ENCODE measurements at places on chromosomes 1 and 21.

DNA sequence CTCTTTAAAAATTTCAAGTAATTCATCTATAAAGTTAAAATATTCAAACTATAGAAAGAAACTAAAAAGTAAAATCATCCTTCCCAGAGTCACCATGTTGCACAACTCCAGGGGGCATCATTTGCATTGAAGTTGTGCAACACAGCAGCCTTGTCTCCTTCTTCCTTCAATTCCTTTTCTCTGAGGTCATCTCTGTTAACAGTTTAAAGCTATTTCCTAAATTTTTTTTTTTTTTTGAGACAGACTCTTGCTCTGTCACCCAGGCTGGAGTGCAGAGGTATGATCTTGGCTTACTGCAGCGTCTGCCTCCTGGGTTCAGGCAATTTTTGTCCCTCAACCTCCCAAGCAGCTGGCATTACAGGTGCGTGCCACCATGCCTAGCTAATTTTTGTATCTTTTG, 7.1 kb downstream of the RHBG start:
- no peak for DNase-seq

DNA sequence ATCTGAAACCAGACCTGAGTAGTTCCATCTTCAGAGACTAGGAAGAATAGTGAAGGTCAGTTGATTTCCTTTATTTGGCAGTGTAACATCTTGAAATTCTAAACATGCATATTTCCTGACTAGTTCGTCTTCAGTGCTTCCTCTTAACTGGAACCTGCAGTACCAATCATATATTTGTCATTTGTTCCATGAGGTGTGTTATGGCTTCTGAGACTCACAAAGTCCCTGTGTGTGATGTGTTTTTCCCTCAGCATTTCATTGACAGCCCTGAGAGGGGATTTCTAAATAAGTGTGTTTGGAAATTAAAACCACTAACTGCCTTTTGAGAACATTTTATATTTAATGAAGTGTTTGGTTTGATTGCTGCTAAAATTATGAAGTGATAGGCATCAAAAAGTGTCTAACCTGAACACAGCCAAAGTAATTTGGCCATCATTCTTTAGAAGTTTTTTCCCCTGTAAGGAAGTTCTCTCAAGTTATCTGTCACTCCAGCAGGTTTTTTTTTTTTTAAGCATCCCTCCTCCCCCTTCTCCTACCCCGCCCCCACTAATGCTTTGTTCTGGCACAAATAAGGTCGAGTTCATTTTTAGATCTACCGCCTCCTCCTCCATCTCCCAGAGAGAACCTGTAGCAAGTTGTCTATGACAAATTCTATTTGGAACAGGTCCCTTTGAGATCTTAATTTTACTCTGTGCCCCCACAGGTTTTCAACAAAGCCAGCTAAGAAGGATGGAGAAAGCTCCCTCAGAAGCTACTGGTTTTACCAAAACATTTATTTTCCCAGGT, 61.4 kb downstream of the TMEM200B start:
- no peak for DNase-seq

DNA sequence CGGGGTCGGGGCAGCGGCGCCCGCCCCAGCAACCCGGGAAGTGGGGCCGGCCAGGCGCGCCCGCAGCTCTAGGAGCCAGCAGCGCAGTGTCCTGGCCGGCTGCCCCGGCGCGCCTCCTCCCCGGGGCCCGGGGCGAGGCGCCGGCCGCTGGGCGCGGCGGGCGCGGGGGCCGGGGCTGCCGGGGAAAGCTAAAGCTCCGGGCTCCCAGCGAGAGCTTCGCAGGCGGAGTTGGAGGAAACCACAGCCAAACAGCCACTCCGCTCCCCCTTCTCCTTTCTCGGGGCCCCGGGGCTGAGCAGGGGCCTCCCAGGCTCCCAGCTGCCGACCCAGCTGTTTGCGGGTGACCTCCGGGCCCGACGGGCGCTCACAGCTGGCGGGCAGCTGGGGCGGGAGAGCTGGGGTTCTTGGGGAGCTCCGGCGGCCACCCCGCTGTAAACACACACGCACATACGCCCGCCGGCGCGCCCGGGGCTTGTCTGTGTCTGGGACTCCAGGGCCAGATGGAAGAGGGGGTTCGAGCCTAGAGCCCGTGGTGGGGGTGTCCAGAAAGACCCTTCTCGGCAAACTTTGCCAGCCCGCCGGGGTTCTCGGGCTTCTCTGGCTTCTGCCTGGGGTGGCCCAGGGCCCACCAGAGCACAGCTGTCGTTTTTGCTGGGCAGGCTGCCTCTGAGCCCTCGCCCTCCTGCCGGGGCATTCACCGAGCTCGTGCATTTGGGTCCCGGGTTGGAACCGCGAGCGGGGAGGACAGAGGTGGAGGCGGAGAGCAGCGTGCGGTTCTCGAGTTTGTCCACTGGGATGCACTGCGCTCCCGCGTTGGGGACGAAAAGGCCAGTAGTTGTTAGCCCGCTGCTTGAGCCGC, 1.5 kb downstream of the AJAP1 start:
- peak; percentile 36 for DNase-seq

DNA sequence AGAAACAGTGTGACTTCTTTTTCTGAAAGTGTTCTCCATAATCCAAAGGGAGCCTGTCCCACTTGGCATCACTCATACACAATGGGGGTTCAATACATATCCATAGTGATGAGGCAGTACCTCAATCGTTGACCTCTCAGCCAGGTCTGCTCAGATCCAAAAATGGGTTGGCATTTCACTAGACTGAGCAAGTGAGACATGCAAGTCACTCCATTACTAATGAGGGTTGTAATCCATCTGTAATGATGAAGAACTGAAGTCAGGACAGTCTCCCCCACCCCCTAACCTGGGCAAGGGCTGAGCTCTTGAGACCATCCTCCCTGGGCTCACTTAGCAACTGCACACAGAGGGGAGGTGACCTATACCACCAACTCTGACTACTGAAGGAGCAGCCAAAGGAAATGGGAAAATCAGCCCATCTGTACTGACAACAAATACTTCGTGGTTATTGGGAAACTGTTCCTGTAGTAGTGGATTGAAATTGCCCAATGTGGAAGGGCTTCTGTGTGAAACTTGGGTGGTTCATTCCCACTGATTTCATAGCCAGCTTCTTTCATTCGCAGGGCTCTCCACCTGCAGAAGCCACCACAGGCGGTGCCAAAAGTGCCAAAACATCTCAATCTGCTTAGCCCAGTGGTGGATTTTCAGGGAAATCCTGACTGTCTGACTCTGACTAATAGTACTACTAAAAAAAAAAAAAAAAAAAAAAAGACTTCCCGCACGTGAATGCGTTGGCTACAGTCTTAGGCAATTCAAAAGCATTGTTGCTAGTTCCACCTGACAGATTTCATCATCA, 5.0 kb downstream of the NGF start:
- DNase-seq = no peak

DNA sequence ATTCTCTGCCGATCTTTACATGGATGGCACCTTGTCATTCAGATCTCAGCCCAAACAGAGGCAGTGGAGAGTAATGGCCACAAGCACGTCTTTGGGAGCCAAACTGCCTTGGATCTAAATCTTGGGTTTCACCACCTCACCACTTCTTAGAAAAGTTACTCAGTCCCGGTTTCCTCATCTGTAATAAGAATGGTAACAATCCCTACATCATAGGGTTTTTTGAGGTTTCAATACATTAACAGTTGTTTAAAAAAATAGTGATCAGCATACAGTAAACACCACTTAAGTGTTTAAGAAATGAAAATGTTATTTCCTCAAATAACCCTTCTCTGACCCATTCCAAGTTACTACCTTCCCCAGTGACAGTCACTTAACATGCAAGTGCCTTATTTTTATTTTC, 38.5 kb upstream of the KCNA3 start:
- DNase-seq = no peak

- no peak for DNase-seq
Measured at GRCh38 chr1:214514819-214515383, 36.5 kb downstream of the PTPN14 start.

DNA sequence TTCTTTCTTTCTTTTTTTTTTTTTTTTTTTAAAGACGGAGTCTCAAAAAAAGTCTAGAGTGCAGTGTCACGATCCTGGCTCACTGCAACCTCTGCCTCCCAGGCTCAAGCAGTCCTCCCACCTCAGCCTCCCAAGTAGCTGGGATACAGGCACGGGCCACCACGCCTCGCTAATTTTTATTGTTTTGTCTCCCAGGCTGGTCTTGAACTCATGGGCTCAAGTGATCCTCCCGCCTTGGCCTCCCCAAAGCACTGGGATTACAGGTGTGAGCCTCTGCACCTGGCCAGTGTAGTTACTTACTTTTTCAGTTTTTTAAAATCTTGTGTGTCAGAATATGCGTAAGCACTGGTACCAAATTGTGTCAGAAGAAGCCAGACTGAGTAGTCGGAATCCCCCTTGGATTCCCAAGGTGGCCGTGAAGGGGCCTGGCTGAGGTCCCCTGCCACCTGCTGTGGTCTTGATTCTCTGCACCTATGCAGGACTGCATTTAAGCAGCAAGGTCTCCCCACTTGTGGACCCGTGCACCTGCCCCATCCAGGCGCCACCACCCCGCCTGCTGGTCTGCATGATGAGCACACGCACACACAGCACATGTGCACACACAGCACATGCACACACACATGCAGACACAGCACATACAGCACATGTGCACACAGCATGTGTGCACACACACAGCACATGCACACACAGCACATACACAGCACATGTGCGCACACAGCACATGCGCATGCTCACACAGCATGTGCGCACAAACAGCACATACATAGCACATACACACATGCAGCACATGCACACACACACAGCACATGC, 47.5 kb downstream of the PCNT start:
- DNase-seq = no peak

- DNase-seq = no peak
Measured at GRCh38 chr1:31666263-31666963, 21.7 kb upstream of the PEF1 start.
